ENCODE measurements at places on chromosomes 11 and 22. TPM values are rescaled to one million over a fixed set of nuclear protein-coding genes. Genes with fewer than 3 reads are reported as not detected.
A peak's percentile ranks its signal among the peaks of the same experiment; 100 is the strongest.

Gene UCP2
- total RNA-seq, result 388 TPM

Gene NELL1
- not detected for total RNA-seq

DNA sequence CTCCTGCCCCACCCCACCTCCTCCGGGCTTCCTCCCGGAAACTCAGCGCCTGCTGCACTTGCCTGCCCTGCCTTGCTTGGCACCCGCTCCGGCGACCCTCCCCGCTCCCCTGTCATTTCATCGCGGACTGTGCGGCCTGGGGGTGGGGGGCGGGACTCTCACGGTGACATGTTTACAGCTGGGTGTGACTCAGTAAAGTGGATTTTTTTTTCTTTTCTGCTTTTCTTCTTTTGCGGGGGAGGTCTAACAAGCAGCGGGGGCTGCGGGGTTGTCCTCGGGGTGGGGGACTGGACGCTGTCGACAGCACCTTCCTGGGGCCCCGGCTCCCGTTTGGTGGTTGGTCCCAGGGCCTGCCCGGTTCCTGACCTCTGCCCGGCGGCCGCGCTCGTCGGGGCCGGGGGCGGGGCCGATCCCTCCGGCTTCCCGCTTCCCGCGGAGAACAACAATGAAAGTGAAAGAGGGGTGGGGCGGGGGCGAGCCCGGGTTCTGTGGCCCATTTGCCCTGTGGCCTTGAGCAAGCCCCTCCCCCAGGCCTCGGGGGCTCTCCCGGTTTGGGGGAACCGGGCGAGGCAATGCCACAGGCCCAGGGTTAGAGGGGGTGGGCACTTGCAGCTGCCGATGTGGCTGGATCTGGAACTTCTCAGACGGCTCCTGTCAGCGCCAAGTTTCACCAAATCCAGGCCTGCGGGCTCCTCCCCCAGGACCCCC, 975 bp upstream of the MDK start:
- peak overlapping the region; percentile 75 for H3K4me3 ChIP-seq
- peaks cover 30% of the 10 kb centered on the region for H3K36me3 ChIP-seq
- H3K27ac ChIP-seq, result peak overlapping the region; percentile 85

DNA sequence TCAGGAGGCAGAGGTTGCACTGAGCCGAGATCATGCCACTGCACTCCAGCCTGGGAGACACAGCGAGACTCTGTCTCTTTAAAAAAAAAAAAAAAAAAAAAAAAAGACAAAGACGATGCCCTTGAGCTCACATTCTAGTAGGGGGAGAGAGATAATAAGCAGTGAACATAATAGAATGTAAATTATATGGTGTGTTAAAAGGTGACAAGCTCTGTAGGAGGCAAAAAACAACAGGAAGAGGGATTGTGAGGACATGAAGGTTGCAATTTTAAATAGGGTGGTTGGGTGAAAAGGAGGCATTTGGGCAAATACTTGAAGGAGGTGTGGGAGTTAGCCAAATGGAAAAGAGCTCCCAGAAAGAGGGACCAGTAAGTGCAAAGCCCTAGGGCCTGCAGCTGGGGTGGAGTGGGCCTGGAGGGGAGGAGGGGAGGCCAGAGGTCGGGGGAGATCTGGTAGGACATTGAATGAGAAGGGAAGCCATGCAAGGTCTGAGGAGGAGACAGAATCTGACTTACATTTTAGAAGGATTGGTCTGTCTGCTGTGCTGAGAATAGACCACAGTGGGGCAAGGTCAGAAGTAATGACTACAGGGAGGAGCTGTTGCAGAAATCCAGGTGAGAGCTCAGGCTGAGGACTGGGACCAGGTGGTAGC, 26.6 kb downstream of the P2RY2 start:
- H3K27me3 ChIP-seq, result peaks cover 8% of the 10 kb centered on the region
- no peak overlapping the region for H3K27ac ChIP-seq
- H3K4me3 ChIP-seq, result no peak overlapping the region
- no peaks in the 10 kb centered on the region for H3K4me1 ChIP-seq
- DNase-seq, result no peak

DNA sequence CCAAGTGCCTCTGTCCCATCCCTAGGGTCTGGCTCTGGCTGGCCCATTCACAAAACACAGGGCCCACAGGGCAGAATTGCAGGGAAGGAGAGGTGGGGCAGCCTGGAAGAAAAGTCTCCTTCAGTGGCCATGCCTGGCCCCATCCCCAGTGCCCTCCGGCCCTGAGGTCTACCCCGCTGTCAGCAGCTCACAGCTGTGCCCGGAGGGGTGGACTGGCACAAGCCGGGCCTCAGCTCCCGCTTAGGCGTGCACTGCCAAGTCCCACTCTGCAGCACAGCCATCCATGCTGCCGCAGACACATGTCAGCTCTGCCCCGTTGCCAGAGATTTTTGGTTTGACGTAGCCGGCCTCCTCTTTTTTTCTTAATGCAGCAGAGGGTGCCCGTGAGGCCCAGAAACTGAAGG, 3.9 kb upstream of the SCN2B start:
- H3K4me1 ChIP-seq, result no peaks in the 10 kb centered on the region
- no peak overlapping the region for H3K4me3 ChIP-seq
- no peaks in the 10 kb centered on the region for H3K36me3 ChIP-seq
- no peak for DNase-seq
- peaks cover 23% of the 10 kb centered on the region for H3K27me3 ChIP-seq
- H3K27ac ChIP-seq, result no peak overlapping the region

DNA sequence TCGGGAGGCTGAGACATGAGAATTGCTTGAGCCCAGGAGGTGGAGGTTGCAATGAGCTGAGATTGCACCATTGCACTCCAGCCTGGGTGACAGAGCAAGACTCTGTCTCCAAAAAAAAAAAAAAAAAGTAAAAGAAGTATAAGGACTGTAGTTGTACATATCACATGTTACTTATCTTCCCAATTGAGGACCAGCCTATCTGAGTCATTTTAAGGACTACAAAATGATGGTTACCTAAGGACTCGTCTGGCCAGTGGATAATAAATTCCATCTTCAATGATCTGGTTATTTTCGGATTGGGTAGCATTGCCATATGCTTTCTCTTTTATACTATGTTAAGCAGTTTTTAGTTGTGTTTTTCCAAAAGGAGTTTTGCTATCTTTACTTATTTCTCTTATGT, 55.3 kb downstream of the PPFIA1 start:
- no peaks in the 10 kb centered on the region for H3K27me3 ChIP-seq
- peaks cover 4% of the 10 kb centered on the region for H3K4me1 ChIP-seq
- no peak overlapping the region for H3K27ac ChIP-seq
- DNase-seq, result no peak
